Choroid plexus epithelial cell (primary cell): ENCODE measurements at places on chromosomes 2 and 18.
A peak's percentile ranks its signal among the peaks of the same experiment; 100 is the strongest.

DNA sequence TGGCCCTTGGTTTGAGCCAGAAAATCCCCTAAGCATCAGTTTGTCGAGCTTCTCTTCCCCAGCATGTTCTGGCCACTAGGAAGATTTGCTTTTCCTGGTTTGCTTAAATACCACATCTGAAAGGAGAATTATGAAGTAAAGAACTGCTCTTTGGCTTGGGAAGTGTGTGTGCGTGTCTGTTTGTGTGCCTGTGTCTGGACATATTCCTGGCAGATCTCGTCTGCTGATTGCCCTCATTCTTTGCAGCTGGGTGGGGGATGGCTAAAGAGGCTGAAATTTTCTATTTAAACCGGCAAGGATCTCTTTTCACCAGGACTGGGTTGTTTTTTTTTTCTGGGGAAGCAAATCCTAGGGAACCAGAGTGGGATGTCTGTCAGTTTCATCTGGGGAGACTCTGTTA, 57.3 kb upstream of the MBOAT2 start:
- DNase-seq: peak; percentile 24

- peak; percentile 18 for DNase-seq
These were observed 1.6 kb upstream of the ALKAL2 start for GRCh38 chr2:289362-290089.

GRCh38 chr2:30679426-30680088, 127.7 kb downstream of the CAPN13 start:
- no peak for DNase-seq

GRCh38 chr18:50862401-50862800, 16.5 kb upstream of the ME2 start:
- no peak for DNase-seq

GRCh38 chr18:27595113-27595838, 410.2 kb upstream of the CHST9 start:
- no peak for DNase-seq
